ENCODE measurements at places on chromosomes 13 and 19.

GRCh38 chr13:94657167-94657566 is 55.2 kb downstream of the SOX21 start:
- DNase-seq = no peak

DNA sequence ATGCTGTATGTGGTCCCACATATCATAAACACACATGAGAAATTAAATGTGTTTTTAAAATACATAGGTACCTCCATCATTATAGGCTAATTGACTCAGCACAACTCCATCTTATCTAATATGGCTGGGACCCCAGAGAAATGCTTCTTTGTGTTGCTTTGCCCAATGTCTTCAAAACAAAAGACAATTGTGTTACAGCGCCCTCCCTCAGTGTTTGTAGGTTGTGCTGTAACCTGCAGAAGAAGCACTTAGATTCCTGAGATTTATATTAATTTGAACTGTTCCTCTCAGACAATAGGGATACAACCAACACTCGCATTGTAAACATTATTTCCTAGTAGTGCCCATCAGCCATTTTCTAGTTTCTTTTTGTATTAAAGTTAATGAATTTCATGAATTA is 303.4 kb downstream of the MZT1 start:
- no peak for DNase-seq

DNA sequence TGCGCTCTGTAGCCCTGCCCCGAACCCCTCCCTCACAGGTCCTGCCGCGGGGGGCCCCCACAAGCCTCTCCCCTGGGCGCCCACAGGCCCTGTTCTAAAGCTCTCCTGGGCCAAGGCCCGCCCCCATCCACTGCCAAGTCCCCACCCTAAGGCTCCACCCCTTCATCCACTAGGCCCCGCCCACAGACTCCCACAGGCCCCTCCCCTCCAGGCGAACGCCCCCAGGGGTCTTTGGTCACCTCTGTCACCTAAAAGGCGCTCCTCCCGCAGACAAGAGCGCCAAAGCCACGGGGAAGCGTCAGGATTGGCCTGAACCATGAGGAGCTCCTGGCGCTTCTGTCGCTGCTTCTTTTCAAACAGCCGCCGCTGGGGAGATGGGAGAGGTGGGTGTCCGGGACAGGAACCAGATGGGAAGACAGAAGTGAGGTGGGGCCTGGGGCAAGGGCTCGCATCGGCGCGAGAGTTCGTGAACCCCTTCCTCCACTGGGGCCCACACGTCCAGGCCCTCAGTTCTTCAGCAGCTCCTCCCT is 2.3 kb downstream of the TULP2 start:
- DNase-seq = no peak

- no peak for DNase-seq
Measured at GRCh38 chr19:30522341-30522740, 150.2 kb downstream of the ZNF536 start.

DNA sequence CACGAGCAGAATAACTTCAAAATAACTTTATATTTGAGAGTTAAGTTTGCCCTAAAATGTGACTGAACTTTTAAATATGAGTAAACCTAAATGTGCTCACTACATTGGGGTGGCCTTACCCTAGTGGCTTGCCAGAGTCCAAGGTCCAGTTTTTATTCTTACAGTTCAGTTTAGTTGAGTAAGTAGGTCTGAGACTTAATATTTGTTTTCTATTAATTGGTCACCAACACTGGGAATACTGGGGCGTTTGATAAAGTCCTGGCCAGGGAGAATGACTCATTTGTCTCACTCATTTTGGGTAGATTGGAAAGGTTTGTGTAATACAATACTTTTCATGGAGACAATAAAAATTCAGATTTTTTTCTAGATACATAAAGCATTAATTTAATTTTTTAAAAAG is 127.8 kb upstream of the SPATA13 start:
- no peak for DNase-seq

DNA sequence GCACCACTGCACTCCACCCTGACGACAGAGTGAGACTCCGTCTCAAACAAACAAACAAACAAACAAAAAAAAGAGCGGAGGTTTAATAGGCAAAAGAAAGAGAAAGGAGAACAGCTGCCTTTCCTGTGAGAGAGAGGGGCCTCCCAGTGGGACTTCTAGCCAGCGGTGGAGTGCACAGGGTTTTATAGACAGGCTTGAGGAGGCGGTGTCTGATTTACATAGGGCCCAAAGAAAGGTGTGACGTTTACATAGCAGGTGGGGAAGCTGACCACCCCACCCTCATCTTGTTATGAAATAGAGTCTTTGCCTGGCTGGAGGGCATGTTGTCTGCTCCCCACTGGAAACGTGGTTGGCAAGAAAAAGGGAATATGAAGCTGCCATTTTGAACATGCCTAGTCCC is 106.0 kb upstream of the CSNK1A1L start:
- DNase-seq = no peak
